T1000 (cell line): ENCODE measurements at places on chromosomes 11 and 22.

- no peak for DNase-seq
These were observed at the start of gene OTOG for GRCh38 chr11:17547051-17547577. TSS of gene OTOG (plus strand) at chr11:17547259. CDS start at chr11:17547373, 114 bp downstream.

- peak; percentile 35 for DNase-seq
These were observed 415.1 kb downstream of the ETS1 start for GRCh38 chr11:128172046-128172878.

GRCh38 chr11:109133159-109133558 is 288.8 kb upstream of the C11orf87 start:
- no peak for DNase-seq

GRCh38 chr11:76617553-76618265 is 52.8 kb downstream of the LRRC32 start:
- no peak for DNase-seq
